ENCODE measurements at places on chromosomes 11 and 22. TPM values are rescaled to one million over a fixed set of nuclear protein-coding genes. Genes with fewer than 3 reads are reported as not detected.

The CASTOR1 gene
- 10.4 TPM for polyA plus RNA-seq

The CDKN1C gene
- 166 TPM for polyA plus RNA-seq

The ANGPTL5 gene
- polyA plus RNA-seq: 0.06 TPM

The PDGFD gene
- polyA plus RNA-seq: 38.7 TPM

The CD3D gene
- not detected for polyA plus RNA-seq

The POLD3 gene
- polyA plus RNA-seq: 24.3 TPM

The SLC22A12 gene
- 5.3 TPM for polyA plus RNA-seq

The SRSF8 gene
- polyA plus RNA-seq: 52.9 TPM

The OR51E2 gene
- polyA plus RNA-seq: 0.89 TPM

The PNPLA5 gene
- not detected for polyA plus RNA-seq

The OR6M1 gene
- polyA plus RNA-seq: not detected

The POTEH gene
- not detected for polyA plus RNA-seq

The EXT2 gene
- 103 TPM for polyA plus RNA-seq

The BDNF gene
- polyA plus RNA-seq: 1.5 TPM
